ENCODE measurements at places on chromosomes 6 and 20.

GRCh38 chr6:67639161-67639560 is 995.9 kb upstream of the ADGRB3 start:
- DNase-seq, result no peak

GRCh38 chr6:105804424-105804823 is 281.7 kb upstream of the PRDM1 start:
- DNase-seq, result no peak

- DNase-seq, result no peak
These were observed 100.8 kb downstream of the GRM4 start for GRCh38 chr6:34044945-34045595.

- no peak for DNase-seq
These were observed 51.3 kb upstream of the EIF2S2 start for GRCh38 chr20:34163307-34163706.

GRCh38 chr6:40582892-40583291 is 4.3 kb downstream of the LRFN2 start:
- no peak for DNase-seq

- no peak for DNase-seq
These were observed 10.2 kb downstream of the ADA start for GRCh38 chr20:44641325-44641724.

DNA sequence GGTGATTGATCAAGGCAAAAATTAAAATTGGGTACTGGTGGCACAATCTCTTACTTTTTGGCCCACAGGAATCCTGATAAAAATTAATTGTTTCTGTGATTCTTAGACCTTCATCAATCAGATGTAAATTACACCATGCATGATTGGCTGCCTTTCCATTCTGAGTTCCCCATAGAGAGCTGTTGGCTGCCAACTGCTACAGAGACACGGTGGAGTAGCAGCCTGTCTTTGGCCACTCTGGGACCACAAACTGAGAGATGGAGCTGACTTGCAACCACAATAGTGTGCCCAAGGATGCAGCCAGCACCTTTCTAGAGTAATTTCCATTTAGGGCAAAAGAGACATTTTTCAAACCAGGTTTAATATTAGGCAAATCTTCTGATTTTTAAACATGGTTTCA is 274.3 kb upstream of the MMS22L start:
- DNase-seq, result no peak

GRCh38 chr20:39795401-39796272 is 833.5 kb downstream of the DHX35 start:
- no peak for DNase-seq

- DNase-seq, result no peak
These were observed 121.7 kb upstream of the TNFAIP3 start for GRCh38 chr6:137745321-137745720.

DNA sequence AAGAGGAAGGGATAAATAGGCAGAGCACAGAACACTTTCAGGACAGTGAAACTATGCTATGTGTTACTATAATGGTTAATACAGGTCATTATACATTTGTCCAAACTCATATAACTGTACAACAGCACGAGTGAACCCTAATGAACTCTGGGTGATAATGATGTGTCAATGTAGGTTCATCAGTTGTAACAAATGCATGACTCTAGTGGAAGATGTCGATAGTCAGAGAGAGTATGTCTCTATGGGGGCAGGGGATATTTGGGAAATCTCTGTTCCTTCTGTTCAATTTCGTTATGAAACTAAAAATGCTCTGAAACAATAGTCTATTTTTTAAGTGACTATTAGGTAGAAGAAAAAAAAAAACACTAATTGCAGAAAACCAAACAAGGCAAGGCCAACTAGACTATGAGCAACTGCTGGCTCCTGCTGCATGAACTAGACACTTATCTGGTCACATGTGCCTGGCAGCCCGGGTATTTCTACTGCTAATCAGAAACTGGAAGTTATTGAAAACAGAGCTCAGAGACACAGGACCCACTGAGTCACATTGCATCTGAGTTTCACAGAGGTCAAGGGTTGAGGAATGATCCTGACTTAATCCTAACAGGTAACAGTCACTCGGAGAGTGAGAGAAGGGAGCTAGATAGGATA is 97.9 kb downstream of the ISM1 start:
- DNase-seq, result no peak

DNA sequence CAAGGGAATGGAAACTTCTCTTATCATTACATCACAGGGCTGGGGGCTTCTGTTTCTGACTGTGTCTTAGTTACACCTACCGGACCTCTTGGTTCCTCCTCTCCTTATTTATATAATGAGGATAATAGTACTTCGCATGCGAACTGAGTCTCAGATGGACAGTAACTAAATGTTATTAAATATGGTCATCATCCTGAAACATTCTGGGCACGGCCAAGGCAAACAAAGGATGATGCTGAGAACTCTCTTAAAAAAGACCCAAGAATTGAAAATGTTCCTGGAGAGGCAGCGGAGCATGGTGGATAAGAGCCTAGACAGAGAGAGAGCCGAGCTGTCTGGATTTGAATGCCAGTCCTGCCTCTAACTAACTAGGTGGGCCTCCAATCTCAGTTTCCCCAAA is 119.8 kb upstream of the SASH1 start:
- no peak for DNase-seq

DNA sequence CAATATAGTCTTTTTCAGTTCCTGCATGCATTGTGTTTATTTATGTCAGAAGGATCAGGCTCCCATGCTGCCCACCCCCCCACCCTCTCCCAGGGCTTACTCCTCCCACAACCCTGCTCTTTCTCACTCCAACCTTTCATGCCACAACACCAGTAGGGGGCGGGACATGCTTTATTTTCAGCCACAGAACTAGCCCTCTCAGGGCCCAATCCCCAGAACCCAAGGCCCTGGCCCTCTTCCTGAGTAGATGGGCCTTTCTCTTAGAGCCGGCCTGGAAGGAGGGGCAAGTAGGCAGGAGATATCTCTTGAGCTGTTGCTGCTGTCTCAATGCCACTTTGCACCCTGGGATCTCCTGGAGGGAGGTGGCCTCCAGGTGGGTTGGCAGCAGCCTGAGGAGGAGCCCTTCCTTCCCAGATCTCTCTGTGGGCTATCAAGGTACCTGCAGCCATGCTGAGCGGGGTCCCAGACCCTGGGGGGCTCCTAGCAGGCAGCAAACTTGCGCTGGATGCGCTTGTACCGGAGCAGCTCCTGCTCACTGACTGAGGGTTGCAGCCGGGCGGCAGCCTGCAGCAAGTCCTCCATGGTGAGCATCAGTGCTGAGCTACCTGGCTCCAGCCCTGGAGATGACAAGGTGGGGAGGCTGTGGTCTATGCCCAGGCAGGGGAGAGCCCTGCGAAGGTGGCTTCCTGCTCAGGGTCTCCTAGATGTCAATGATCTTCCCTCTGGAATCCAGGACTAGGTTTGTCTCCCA is 3.5 kb downstream of the GNMT start:
- DNase-seq, result no peak

DNA sequence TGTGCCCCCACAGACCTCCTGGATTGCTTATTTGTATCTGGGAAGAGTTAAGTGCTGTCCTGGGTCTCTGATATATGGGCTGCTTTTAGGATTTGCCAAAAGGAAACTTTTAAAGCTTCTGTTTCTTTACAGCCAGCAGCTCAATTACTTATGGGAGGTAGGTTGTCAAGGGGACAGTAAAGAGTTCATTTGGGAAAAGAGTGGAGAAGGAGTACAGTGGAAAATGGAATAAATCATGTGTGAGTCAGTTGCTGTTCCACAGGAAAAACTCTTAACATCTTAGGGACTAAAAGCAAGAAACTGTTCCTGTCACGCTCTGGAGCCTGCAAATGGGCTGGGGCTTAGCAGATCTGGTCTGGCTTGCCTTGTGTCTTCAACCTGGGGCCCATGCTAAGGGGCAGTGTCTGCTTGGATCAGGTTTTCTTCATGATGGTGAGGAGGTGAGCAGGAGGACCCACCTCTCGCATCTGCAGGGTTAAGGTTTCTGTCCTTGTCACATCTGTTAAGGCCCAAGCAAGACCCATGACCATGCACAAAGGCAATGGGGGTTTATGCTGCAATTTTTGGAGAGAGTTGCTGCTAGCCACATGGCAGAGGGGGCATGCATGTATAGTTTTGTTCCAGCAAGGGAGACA is 8.7 kb upstream of the CST1 start:
- no peak for DNase-seq

- no peak for DNase-seq
These were observed 97.0 kb downstream of the SMAP1 start for GRCh38 chr6:70764706-70765105.

- no peak for DNase-seq
These were observed 6.0 kb downstream of the TMEM30A start for GRCh38 chr6:75278474-75279077.

DNA sequence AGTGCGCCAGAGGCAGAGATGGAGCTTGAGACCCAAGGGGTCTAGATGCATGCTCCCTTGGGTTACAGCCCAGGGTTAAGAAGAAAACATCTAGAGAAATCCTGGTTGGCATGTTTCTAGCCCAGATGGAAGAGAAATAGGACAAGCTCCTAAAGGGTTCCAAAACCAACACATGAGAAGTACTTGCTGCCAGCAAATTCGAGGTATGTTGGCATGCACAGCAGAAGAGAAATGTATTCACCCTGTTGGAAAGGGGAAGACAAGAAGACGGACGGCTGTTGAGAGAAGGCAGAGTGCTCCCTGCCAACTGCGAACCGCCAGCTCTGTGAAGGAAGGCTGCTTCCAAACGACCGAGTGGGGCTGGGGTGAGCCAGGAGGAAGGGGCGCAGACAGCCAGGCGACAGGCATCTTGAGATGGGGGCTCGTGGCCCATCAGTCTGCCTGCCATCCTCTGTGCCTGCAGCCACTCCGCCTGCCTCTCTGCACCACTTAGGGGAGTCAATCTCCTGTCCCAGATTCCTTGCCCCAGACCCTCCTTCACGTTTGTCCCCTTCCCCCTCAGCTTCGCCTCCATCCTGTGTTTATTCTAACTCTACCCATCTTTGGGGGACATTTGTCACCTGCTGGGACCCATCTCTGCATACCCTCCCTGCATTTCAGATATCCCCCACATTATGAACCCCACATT is 249.2 kb downstream of the CDC5L start:
- DNase-seq, result no peak

- DNase-seq, result no peak
These were observed 979.7 kb downstream of the TBC1D32 start for GRCh38 chr6:120354452-120355098.

GRCh38 chr20:50381075-50381732 is 129.0 kb upstream of the PTPN1 start:
- DNase-seq, result no peak

- DNase-seq, result no peak
These were observed 37.3 kb upstream of the MLN start for GRCh38 chr6:33841070-33841469.

DNA sequence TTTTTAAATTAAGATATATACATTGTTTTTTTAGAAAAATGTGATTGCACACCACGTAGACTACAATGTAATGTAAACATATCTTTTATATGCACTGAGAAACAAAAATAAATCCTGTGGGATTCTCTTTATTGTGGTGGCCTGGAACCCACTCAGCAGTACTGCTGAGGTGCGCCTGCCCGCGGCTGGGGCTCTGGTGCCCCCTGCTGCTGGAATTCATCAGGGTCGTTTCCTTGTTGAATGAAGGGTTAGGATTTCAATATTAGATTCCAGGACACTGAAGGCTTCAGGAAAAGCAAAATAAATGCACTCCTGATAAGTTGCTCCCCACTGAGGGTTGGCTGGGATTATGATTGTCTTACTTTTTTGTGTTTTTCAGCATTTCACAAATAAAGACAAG is 175.8 kb upstream of the GGTLC1 start:
- no peak for DNase-seq

GRCh38 chr20:63876489-63877036 is 11.5 kb downstream of the TPD52L2 start:
- no peak for DNase-seq

GRCh38 chr20:57203986-57204385 is 62.5 kb downstream of the BMP7 start:
- DNase-seq, result no peak

DNA sequence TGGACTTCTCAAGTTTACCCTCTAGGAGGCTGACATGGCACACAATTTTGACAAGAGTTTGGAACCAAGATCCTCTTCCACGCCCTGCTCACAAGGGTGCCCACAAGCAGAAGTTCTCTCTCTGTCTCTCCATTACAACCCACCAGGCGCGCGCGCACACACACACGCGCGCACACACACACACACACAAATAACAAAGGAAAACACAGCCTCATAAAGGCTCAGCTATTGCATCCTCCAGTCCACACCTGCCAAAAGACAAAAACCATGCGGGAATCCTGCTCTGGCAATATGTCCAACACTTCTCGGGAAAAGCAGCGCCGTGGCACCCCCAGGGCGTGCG is 870 bp downstream of the PAK5 start:
- no peak for DNase-seq

GRCh38 chr6:45326698-45327417 is 1.3 kb upstream of the RUNX2 start:
- no peak for DNase-seq

GRCh38 chr6:34071884-34072379 is 74.0 kb downstream of the GRM4 start:
- DNase-seq, result no peak

DNA sequence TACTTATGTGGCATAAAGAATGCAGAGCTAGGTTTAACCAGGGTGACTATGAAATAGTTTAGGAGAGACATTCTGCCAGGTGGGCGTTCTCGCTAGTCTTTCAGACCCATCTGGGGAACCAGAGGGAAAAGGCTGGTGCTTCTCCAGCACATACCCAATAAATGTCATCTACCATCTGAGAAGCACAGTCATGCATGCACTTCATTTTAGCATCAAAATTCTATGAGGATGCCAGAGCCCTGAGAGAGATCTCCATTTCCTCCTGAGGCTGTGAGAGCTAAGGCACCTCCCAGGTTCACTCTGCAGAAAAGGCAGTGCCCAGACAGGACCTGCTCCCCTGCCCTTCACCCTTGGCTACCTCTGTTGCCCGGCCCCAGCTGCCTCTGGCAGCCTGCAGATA is 231.7 kb upstream of the PRND start:
- no peak for DNase-seq

DNA sequence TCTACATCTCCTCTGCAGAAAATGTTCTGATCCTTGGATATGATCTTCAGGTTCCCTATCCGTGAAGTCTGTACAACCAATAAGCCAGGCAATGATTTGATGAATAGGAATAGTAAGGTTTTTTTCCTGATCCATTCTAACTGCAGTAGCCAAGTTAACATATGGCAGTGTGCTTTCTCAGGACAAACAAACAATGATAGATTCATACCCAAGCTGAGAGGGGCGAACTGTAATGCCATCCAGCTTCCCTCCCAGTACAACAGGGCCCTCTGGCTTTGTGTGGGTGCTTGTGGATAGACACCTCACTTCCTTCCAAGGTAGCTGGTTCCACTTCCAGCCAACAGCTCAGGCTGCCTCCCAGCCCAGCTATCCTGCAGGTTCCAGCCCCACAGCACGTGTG is 359.2 kb downstream of the CDH26 start:
- DNase-seq, result no peak

DNA sequence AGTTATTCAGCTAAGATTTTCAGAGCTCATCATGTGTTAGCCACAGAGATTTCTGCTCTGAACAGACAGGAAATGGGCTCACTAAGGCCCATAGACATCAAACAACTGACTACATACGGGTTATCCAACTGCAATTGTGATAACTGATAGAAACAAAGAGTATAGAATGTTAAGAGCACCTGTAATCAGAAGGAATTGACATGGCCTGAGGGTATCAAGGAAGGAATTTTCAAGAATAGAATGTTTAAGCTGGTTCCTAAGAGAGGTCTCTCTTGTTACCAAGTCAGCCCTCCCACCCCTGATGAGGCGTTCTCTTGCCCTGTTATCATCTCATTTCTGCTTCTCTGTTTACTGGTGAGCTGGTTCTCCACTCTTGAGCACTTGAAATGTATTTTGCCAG is at the start of gene MEI4:
MEI4 (plus strand) TSS at position 301 of the 400 bp plus-strand sequence. CDS start 37,633 bp downstream, outside the sequence.
- no peak for DNase-seq

GRCh38 chr20:23225407-23226060 is 125.1 kb upstream of the NXT1 start:
- no peak for DNase-seq
